Substantia nigra (tissue), 51 donors: ENCODE measurements at places on chromosomes 6 and 20.

DNA sequence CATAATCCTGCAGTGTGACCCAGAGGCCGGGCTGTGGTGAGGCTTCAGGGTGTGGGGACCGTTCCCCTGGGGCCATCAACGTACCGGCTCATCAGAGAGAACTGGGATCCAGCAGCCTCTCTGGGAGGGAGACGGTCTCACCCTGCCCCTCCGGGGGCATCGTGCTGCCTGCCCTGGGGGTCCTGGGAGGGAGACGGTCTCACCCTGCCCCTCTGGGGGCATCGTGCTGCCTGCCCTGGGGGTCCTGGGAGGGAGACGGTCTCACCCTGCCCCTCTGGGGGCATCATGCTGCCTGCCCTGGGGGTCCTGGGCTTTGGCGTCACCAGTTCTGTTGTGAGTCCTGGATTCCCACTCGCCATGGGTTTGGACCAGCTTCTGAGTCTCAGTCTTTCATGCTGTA, 17.1 kb downstream of the SMOC2 start:
- DNase-seq, result no peak

GRCh38 chr20:61300709-61301108, 48.6 kb downstream of the CDH4 start:
- no peak for DNase-seq

GRCh38 chr6:226516-227073, 65.7 kb upstream of the DUSP22 start:
- no peak for DNase-seq

DNA sequence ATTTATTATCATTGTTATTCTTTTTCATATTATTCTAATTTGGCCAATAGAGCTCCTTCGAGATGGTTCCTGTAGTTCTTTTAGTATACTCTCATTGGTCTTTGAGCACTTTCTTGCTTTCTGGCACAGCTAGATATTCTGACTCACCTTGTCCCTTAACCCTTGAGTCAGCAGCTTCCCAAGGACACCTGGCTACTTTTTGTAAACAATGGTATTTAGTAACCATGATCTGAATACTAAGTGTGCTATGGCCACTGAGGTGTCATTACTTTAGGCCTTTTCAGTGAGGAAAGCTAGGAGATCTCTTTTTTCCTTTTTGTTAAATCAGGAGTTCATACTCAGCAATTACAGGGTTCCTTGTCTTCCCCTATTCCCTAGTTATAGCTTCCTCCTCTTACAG, 126.5 kb upstream of the CITED2 start:
- DNase-seq, result no peak

- no peak for DNase-seq
Measured at GRCh38 chr6:148389917-148390316, 47.3 kb downstream of the SASH1 start.

GRCh38 chr6:69280858-69281257, 516.0 kb downstream of the LMBRD1 start:
- no peak for DNase-seq

DNA sequence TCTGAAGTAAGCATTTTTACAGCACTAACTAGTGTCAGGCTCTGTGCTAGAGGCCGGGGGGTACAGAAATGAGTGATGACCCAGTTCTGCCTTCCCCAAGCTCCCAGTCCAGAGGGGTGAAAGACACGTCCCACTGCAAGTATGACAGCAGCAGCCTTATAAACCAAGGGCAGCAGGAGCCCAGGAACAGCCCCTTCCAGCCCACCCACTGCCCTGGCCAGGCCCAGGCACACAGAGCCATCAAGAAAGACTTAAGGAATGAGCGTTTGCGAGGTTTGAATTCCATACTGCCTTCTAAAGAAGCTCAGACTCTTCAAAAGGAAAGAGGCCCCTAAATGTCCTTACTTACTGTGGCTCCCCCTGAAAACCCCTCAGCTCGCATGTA, 10.0 kb downstream of the TRERF1 start:
- no peak for DNase-seq

- DNase-seq, result no peak
Measured at GRCh38 chr6:56406276-56407269, 159.2 kb upstream of the COL21A1 start.

- DNase-seq, result no peak
Measured at GRCh38 chr20:25685276-25686080, 11.2 kb downstream of the ZNF337 start.

GRCh38 chr20:2449386-2449785, 21.2 kb downstream of the SNRPB start:
- DNase-seq, result no peak

- DNase-seq, result no peak
Measured at GRCh38 chr20:54608039-54608745, 132.8 kb downstream of the DOK5 start.

DNA sequence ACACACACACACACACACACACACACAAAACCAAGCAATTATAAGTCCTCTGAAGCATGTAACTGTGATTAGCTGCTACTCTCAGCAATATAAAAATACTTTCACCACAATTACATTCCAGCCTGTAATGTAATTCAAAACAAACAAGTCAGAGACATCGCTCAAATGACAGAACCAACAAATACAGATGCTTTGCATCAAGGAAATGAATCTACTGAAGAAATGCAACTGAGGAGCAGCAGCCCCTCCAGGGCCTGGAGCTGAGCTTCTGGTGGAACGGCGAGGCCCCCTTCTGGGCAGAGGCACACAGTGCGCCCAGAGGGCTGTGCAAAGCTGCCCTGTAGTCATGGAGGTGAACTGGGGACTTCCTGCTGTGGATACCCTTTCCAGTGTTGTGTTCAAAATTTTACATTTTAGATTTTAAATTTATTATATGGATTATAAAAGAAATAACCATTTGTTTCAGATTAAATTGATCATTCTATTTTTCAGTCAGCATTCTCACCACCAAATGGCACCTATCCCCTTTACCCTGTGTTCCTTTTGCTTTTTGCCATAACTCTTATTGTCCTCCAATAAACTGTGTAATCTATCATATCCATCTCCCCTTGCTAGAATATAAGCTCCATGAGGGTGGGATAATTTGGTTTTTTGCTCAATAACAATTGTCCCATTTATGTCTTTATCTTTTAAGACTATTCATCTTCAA, 23.2 kb downstream of the ADAT2 start:
- peak; percentile 7 for DNase-seq

DNA sequence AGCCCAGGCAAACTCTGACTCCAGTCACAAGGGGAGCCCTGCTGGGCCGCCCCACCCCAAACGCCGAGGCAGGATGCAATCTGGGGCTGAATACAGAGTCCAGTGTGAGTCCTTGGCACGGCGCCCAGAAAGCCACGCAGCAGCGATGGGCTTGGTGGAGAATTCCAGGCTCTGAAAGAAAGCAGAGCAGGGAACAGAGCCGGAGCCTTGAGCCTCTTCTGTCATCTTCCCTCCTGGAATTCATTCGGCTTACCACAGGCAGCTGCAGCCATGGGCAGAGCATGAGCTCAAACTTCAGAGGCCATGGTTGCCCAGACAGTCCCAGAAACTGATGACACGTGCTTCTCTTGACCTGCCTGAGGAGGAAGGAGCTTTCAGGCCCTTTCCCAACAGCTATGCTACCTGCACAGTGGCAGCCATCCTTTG, 441.1 kb upstream of the JARID2 start:
- DNase-seq, result peak; percentile 79

GRCh38 chr20:16747291-16747811, 807 bp upstream of the OTOR start:
- DNase-seq, result no peak

DNA sequence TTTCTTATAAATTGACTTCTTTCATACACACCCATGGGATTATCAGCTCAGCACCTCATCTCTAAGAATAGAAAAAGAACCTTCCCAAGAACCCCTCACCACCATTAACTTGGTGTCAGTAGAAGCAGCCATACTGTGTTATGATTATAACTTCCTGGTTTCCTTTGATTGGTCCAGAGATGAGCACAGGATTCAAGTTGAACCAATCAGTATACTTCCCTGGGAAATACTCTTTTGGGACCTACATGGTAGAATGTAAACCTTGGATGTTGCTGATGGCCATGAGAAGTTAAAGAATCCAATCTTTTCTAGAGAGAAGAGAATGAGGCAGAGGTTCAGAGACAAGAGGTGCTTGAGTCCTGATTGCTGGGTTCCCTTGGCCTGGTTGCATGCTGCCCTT, 190.8 kb downstream of the BMP7 start:
- no peak for DNase-seq

GRCh38 chr6:155125906-155126305, 130.8 kb downstream of the TIAM2 start:
- DNase-seq, result no peak

GRCh38 chr20:58389968-58390658, 1.1 kb downstream of the VAPB start:
- DNase-seq, result no peak

DNA sequence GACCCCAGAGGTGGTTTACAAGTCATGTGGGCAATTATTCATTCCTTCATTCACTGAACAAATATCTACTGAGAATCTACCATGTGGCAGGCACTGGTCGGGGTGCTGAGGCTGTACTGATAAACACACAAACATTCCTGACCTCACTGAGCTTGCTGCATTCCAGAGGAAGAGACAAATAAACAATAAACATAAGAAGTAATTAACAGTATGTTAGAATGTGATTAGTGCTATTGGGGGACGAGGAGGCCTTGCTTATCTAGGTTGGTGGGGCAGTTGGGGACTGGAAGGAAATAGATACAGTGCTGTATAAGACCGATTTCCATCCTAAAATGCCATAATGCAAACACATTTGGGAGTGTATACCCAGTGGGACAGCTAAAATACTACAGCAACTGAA, 44.1 kb downstream of the MAK start:
- no peak for DNase-seq

DNA sequence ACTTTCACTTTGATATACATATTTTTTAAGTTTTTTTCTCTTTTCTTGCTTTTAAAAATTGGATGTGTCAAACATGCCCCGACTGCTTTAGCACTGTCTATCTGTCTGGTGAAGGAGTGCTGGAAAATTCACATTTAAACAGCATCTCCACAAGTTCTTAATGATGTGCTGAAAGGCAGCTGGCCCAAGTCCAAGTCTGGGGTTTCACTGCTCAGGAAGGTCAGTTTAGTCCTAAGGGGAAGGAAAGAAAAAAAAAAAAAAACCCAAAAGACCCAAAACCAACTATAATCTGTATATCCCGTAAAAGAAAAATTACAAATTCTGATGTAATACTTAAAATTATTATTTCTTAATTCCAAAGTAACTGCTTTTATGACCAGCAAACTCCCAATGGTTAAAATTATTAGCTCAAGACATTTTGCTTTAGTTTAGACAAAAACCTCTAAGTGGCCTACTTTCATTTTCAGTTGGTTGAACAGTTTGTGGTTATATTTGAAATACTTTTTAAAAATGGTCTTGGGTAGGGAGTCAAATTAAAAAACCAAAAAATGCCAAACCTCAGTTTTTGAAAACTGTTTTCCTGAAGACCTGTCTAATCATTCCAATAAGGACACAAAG, 79.5 kb upstream of the PREP start:
- no peak for DNase-seq

DNA sequence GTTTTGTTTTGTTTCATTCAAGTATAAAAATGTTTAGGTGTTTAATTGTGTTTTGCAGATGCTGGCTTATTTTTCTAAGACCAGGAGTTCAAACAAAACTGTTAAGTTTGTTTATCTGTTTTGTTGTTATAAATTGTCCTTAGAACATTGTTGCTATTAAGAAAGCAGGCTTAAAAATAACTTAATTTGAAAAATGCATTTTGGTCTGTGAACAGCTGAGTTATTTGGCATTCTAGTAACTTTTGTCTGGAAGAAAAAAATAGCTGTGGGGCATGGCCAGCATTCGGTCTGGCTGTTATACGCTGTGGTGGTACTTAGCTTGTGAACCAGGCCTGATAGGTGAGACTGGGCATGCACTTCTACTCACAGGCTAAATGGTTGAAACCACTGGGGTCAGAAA, 37.8 kb downstream of the SLX4IP start:
- DNase-seq, result no peak

GRCh38 chr6:35094183-35094582, 47.0 kb downstream of the TCP11 start:
- DNase-seq, result no peak

- DNase-seq, result no peak
Measured at GRCh38 chr6:97876711-97877110, 593.7 kb upstream of the MMS22L start.

DNA sequence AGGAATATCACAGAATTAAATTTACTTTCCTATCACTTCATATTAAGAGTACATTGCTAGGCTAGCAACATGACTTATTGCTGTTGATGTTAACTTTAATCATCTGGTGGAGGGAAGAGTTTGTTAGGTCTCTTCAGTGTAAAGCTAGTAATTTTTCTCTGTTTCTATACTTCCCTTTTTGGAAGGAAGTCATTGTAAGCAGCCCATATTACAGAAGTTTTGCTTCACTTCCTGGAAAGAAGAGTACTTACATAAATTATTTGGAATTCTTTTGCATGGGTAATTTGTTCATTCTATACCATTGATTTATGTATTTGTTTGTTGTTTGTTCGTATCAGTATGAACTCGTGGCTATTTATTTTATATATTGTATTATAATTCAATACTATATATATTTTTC, 405.2 kb downstream of the RFPL4B start:
- DNase-seq, result no peak

DNA sequence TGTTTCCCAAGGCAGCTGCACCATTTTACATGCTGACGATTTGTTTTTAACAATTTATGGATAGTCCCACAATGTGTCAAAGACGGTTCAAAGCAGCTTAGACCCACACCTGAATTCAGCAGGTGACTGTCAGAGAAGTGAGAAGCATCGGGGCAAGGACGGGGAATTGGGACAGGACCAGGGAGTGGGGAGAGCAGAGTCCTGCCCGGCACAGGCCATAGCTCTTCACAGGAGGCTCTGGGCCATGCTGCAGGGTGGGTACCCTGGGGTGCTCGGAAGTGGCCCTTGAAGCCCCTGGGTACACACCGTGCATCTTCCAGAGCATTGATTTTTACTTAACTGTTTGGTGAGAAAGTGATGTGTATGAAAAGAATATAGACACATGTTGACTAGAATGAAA, 33.2 kb upstream of the PHACTR3 start:
- DNase-seq, result no peak

DNA sequence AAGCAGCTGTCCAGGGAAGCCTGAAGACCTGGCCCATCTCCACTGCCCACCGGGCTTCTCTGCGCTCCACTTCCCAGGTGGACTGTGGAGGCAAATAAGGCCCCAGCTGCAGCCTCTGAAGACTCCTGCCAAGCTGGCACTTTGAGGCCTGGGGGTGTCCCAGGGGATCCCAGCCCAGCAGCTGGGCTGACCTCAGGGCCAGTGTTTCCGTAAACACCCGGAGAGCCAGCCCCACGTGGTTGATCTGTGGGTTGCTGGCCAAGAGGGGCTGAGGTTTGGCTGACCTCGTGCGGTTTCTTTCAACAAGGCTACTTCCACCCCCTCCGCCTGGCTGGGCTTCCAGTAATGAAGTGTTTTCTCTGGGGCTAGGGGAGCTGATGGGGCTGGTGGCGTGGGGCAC, 12.4 kb upstream of the CCN5 start:
- DNase-seq, result peak; percentile 71

- DNase-seq, result no peak
Measured at GRCh38 chr6:4055420-4056041, 23.4 kb downstream of the FAM217A start.
